ENCODE measurements at places on chromosomes 4 and X. TPM values are rescaled to one million over a fixed set of nuclear protein-coding genes. Genes with fewer than 3 reads are reported as not detected.
A peak's percentile ranks its signal among the peaks of the same experiment; 100 is the strongest.

FMR1NB gene
- not detected for total RNA-seq

BANK1 gene
- total RNA-seq = 11.1 TPM

GAGE12E gene
- total RNA-seq = not detected

NFKB1 gene
- 57.6 TPM for total RNA-seq

SLC10A4 gene
- 0.84 TPM for total RNA-seq

FAM149A gene
- 14.8 TPM for total RNA-seq

PTPN13 gene
- 64.0 TPM for total RNA-seq

IGFBP7 gene
- 527 TPM for total RNA-seq

OTUD6A gene
- not detected for total RNA-seq

SPATA4 gene
- 0.20 TPM for total RNA-seq

ZNF81 gene
- total RNA-seq = 8.5 TPM

HAND2 gene
- total RNA-seq = not detected

TASL gene
- 3.0 TPM for total RNA-seq

RFC1 gene
- total RNA-seq = 50.4 TPM

PFKFB1 gene
- 0.47 TPM for total RNA-seq

AMER1 gene
- total RNA-seq = 4.0 TPM

MAP3K15 gene
- 0.41 TPM for total RNA-seq

DNA sequence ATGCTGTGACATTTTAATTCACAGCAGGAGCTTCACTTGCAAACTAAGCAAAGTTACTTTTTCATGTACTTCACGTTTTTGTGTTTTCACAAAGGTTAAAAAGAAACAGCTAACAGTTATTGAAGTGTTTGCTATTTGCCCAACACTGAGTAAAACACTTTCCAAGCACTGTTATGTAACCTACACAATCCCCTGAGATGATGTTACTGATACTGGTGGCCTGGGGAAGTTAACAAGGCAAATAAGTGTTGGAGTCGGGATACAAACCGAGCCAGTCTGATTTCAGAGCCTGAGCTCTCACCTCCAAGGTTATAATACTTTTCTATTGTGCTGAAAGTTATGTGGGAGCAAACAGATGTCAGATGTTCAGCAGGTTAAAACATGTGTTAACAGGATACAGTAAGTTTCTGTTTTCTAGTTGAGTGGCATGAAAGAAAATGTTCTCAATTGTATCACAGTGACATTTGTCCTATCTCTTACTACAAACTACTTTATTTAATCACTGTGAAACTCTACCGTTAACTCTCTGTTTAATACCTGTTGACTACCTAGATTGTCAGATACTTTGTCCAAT lies 3.9 kb upstream of the CXCL13 start:
- DNase-seq = no peak

DNA sequence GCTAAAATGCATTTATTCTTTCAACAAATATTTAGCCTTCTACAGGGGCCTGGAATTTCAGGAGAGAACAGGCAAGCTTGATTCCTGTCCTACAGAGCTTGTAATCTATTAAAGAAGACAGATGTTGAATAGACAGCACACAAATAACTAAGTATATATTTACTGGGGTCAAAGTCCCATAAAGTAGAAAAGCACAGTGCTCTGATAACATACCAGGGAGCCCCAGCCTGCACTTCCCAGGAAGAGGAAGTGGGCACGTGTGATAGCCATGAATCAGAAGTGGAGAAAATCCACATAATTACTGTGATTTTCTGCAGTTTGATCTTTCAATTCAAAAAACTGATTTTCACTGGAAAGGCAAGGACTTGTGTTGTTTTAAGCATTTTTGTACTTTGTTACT lies 129.1 kb downstream of the EGF start:
- no peak for DNase-seq

DNA sequence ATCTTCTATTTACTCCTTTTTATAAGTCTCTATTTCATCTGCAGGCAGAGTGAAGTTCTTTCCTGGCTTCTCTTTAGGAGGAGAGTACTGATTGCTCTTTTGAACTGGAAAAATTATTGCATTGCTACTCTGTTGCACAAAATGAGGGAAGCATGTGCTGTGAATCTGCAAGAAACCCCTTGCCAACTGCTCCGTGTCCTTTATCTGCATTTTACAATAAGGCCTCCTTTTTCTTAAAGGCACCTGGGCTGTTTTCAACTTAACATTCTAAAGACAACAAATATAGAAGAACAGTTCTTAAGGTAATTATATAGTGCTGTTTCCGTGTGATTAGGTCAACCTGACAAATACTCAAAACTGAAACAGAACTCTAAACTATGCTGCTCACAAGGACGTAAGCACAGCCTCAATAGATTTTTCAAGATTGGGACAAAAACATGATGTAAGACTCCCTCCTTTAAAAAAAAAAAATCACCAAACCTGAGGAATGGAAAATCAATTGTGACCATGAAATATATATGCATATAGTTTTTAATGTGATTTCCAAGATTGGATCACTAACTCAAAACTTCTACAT lies 716.6 kb upstream of the INTU start:
- no peak for DNase-seq

DNA sequence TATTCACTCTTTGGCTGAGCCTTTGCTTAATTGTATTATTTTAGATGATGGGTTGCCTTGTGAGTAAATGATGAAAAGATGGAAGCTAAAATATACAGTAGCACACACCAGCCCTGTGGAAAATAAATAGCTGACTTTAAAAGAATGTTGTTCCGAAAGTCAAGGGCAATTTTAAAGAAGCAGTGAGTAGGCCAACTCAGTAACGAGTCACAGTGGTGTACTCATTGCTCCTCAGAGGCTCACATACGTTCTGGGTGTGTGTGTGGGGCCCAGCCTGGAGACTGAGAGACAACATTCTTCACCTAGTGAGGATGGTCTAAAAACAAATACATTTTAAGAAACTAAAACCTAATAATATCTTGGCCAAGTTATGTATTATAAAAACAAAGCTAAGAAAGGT lies 640.3 kb downstream of the TRIML1 start:
- no peak for DNase-seq

GRCh38 chr4:146105464-146105863 lies 70.1 kb upstream of the LSM6 start:
- no peak for DNase-seq

DNA sequence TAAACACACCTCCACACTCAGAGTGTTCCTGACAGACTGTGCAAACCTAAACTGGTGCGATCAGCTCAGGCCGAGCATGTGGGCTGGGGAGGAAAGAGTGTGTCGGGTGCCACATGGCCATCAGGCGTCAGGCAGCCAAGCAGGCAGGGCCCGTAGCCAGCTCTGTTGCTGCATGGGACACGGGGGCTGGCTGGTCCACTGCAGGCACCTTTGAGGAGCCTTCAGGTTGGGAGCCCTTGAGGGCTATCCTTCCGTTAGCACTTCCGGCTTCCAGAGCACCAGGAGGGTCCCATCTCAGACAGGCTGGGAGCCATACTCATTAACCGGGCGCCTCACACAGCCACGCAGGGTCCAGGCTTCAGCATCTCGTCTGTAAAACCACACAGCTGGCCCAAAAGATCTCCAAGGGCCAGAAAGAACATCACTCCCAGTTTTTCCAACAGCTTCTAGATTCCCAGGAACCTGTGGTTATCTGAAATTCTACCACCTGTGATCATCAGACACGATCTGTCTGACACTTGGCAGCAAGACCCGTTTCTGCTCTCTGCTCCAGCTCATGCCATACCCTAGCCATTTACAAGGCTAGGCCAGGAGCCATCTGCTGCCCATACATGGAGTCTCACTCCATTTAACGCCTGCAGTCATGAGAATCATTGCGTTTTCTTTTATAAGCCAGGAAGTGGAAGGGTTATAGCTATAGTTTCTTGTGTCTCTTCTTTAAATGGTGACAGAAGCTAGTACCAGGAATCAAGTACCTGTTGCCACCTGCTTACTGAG lies 87.5 kb downstream of the NSUN7 start:
- no peak for DNase-seq

GRCh38 chrX:112163906-112164305 lies 81.3 kb upstream of the TRPC5 start:
- no peak for DNase-seq

GRCh38 chr4:83552924-83553323 lies 17.0 kb downstream of the GPAT3 start:
- no peak for DNase-seq

GRCh38 chr4:95627709-95628108 lies 78.9 kb upstream of the UNC5C start:
- DNase-seq = no peak

DNA sequence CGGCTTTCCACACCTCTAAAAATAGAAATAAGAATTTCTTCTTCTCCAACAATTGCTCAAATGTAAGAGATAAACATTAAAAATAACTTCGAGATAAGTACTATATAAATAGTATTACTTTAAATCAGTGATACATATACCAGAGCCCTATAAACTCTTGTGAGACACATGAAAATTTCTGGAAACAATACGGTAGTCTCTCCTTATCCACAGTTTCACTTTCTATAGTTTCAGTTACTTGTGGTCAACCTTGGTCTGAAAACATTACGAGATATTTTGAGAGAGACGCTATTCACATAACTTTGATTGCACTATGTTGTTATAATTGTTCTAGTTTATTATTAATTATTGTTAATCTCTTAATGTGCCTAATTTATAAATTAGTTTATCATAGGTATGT lies 101.5 kb upstream of the CXXC4 start:
- DNase-seq = no peak

DNA sequence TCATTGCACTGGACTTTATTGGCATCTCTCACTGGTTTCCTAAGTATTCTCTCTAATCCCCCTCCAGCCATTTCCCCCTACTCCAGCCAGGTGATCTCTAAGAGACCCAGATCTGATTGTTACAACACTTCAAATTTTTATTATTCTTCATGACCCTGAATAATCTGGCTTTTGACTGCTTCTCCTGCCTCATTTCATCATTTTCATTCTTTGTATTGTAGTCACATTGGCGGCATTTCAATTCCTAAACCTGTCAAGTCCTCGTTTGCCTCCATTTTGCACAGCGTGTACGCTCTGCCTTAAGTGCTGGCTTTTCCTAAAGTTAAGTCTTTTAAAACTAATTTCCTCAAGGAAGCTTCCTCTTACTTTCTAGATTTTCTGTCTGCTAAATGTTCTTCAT lies 31.6 kb downstream of the UBE2K start:
- no peak for DNase-seq

- no peak for DNase-seq
Measured at GRCh38 chr4:73856518-73856917, 3.4 kb downstream of the PF4V1 start.

DNA sequence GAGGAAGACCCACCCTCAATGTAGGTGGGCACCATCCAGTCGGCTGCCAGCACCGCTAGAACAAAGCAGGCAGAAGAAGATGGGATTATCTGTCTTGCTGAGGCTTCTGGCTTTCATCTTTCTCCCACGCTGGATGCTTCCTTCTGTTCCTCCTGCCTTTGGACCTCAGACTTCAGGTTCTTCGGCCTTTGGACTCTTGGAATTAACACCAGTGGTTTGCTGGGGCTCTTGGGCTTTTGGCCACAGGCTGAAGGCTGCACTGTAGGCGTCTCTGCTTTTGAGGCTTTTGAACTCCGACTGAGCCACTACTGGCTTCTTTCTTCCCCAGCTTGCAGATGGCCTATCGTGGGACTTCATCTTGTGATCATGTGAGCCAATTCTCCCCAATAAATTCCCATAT lies 55.1 kb downstream of the PDLIM5 start:
- no peak for DNase-seq

DNA sequence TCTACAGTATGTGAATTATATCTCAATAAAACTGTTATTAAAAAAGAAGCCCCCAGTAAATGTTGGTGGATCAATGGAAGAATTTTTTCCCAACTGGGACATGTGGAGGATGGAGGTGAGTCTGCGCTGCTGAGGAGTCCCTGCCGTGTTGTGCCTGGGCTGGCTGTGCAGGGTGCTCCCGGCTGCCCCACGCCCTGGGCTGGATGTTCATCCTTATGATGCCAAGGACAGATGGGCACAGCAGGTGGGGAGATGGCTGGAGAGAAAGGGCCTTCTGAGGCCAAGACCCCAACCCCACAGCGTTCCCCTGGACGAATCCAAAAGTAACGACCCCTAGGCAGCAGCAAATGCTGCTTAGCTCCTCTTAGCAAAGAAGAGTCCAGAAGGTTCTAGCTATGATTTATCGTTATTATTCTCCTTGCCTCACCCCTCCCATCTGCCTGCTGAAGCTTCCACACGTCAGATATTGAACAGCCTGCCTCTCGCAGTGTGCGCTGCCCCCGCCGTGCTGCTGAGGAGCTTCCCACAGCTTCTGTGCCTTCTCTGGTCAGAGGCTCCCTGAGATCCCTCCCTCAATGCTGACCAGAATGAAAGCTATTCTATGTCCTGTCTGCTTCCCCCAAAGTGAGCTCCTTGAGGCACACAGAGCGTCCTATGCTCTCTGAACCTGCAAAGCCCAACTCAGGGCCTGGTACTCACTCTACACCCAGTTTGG lies 26.5 kb downstream of the HMX1 start:
- no peak for DNase-seq

DNA sequence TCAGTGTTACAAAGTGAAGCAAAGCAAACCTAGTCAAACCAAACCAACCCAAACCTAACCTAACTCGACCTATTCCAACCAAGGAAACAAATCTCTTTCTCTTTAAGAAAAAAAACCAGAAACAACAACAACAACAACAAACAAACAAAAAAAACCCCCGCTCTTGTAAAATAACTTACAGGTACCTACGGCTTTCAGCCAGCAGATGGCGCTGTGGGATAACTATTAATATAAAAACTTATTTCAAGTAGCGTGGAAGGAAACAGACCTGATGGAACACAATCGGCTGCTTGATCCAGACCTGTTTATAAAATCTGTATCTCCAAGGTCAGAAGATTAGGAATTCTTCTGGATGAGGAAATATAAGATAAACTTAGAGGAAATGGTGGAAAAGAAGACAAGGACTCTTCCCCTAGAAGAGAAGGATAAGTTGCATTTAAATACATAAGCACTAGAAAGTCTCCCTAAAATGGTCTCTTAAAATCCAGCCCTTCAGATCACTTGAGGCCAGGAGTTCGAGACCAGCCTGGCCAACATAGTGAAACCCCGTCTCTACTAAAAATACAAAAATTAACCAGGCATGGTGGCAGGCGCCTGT lies 34.4 kb upstream of the CDKL5 start:
- peak; percentile 52 for DNase-seq

DNA sequence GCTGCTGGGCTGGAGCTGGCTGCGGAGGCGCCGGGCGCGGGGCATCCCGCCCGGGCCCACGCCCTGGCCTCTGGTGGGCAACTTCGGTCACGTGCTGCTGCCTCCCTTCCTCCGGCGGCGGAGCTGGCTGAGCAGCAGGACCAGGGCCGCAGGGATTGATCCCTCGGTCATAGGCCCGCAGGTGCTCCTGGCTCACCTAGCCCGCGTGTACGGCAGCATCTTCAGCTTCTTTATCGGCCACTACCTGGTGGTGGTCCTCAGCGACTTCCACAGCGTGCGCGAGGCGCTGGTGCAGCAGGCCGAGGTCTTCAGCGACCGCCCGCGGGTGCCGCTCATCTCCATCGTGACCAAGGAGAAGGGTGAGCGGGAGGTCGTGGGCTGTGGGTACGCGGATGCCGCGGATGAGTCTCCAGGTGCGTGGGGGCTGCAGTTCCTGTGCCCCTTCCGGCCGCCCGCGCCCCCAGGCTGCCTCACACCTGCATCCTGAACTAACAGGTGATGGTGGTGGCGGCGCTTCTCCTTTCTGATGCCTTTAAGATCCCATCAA lies 499 bp downstream of the CYP2U1 start:
- peak; percentile 43 for DNase-seq

Measured in left lung (tissue), 14 donors.